SHP77 treated with DMSO at 0.1 percent for 48 hours (cell line): ENCODE measurements at places on chromosomes 11 and 22.

DNA sequence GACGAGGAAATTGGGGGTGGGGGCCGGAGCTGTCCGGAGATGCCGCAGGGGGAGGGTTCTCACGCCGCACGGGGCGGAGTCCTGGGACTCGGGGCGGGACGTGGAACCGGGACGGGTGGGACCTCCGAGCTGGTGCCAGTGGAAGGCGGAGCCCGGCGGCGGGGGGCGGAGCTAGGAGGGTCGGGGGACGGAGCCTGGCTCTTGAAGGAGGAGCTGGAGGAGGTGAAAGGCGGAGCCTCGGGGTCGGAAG is 271 bp downstream of the FKBP2 start:
- peak; percentile 85 for DNase-seq

GRCh38 chr11:34274712-34275398 is 83.0 kb downstream of the ABTB2 start:
- peak; percentile 21 for DNase-seq

- no peak for DNase-seq
Measured at GRCh38 chr11:15568440-15568839, 453.7 kb downstream of the INSC start.

DNA sequence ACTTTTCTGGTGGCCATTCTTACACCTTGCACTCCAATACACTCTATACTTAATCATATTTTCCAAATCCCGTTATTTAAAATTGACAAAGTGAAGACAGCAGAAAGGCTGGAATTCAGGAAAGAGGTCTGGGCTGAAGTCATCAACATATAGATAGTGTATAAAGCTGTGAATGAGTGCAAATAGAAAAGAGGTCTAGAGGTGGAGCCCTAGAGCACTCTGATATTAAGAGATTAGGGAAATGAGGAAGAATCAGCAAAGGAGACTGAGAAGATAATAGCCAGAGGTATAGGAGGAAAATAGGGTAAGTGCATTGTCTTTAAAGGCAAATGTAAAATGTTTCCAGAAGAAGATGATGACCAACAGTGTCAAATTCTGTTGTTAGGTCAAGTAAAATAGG is 7.9 kb downstream of the CTR9 start:
- DNase-seq = no peak

DNA sequence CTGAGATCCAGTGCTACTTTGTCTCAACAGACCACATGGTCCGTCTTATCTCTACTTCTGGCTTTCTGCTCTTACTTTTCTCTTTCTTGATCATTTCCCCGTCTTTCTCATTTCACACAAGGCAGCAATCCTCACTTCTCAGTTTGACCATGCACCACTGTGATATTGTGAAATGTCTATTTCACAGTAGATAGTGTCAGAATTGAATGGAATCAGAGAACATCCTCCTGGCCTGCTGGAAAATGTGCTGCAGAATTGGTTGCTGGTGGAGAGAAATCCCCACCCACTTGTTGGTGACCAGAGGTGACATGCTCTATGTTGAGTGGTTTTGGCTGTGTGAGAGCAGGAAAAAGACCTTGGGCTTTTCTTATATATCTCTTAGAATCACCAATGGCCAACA is 57.8 kb upstream of the RCN1 start:
- DNase-seq = no peak

- DNase-seq = no peak
Measured at GRCh38 chr11:104546501-104546900, 351.8 kb downstream of the CASP12 start.

- no peak for DNase-seq
Measured at GRCh38 chr22:48372390-48372789, 1455.3 kb downstream of the BRD1 start.

GRCh38 chr11:90252053-90252452 is 29.2 kb upstream of the CHORDC1 start:
- DNase-seq = no peak

GRCh38 chr11:43557553-43558110 is 122.9 kb upstream of the HSD17B12 start:
- DNase-seq = no peak

GRCh38 chr11:118663902-118664301 is 15.5 kb downstream of the TREH start:
- DNase-seq = no peak

DNA sequence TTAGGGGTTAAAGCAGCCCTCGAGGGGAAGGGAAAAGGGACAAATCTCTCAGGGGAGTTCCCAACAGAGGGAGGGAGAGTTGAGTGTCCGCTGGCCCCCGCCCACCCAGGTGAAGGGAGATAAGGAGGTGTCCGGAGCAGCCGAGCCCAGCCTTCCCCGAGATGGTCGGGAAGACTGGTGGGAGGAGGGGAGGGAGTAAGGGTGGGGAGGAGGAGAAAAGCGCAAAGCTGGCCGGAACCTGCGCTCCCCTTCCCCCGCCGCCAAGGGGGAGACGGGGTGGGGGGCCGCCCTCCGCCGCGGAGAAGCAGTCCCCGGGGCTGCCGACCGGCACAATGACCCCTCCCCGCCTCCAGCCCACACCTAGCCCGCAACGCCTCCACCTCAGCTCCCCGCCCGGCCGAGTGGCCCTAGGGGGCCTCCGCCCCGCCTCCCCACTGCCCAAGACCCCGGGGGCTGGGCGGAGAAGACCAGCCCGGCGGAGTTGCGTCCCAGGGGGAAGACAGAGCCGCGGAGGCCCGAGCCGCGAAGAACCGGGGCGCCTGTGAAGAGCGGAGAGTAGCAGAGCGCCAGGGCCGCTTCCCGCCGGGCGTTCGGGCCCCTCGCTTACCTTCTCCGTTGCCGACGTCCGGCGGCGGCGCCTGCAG is 479 bp downstream of the RSF1 start:
- DNase-seq = peak; percentile 40
